Kidney (tissue), 22 donors: ENCODE measurements at places on chromosomes 12 and 14.

DNA sequence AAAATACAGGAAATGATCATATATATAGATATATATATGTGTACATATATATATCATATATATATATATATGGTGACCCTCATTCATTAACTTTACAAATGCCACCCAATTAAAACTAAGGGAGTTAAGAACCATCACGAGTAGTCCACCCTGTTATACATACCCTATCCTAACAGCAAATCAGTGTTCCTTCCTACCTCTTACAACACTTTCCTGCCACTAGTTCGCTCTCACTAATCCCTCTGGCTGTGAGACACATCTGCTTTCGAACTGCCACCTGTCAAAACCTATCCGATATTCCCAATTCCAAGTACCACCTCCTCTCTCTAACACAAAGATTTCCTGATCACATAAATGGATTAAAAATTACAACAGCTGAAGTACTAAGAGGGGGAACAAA, 100.5 kb downstream of the EEA1 start:
- no peak overlapping the region for H3K27ac ChIP-seq
- no peak overlapping the region for H3K4me3 ChIP-seq
- H3K36me3 ChIP-seq: peaks cover 5% of the 10 kb centered on the region
- no peak for DNase-seq

- peaks cover 2% of the 10 kb centered on the region for H3K4me1 ChIP-seq
- DNase-seq: peak; percentile 33
- H3K27ac ChIP-seq: peak overlapping the region; percentile 13
- H3K36me3 ChIP-seq: no peaks in the 10 kb centered on the region
- H3K4me3 ChIP-seq: no peak overlapping the region
Measured at GRCh38 chr12:108722992-108723766, 8.1 kb downstream of the CORO1C start.

GRCh38 chr12:120944645-120945217, 33.6 kb upstream of the HNF1A start:
- H3K4me1 ChIP-seq: no peaks in the 10 kb centered on the region
- H3K27me3 ChIP-seq: no peaks in the 10 kb centered on the region
- no peaks in the 10 kb centered on the region for H3K36me3 ChIP-seq
- H3K4me3 ChIP-seq: no peak overlapping the region
- no peak overlapping the region for H3K27ac ChIP-seq
- DNase-seq: no peak

- no peak overlapping the region for H3K27ac ChIP-seq
- no peaks in the 10 kb centered on the region for H3K36me3 ChIP-seq
- no peak for DNase-seq
- H3K4me1 ChIP-seq: no peaks in the 10 kb centered on the region
Measured at GRCh38 chr12:66612090-66612775, 66.6 kb downstream of the GRIP1 start.

GRCh38 chr12:91144053-91144452, 32.8 kb upstream of the LUM start:
- no peak overlapping the region for H3K4me3 ChIP-seq
- H3K27me3 ChIP-seq: no peaks in the 10 kb centered on the region
- DNase-seq: no peak
- H3K27ac ChIP-seq: no peak overlapping the region
- H3K36me3 ChIP-seq: no peaks in the 10 kb centered on the region
- no peaks in the 10 kb centered on the region for H3K4me1 ChIP-seq

GRCh38 chr12:75480469-75480949, at the start of gene GLIPR1:
TSS of gene GLIPR1 (plus strand) at chr12:75480755. CDS start at chr12:75480881, 126 bp downstream.
- H3K36me3 ChIP-seq: no peaks in the 10 kb centered on the region
- no peaks in the 10 kb centered on the region for H3K4me1 ChIP-seq
- no peaks in the 10 kb centered on the region for H3K27me3 ChIP-seq
- peak within 1 kb of the TSS; percentile 71 for H3K4me3 ChIP-seq
- peak within 1 kb of the TSS; percentile 76 for H3K27ac ChIP-seq

GRCh38 chr12:89907659-89908058, 199.0 kb upstream of the ATP2B1 start:
- no peaks in the 10 kb centered on the region for H3K36me3 ChIP-seq
- peak; percentile 66 for DNase-seq
- H3K4me1 ChIP-seq: no peaks in the 10 kb centered on the region
- no peak overlapping the region for H3K27ac ChIP-seq
- no peak overlapping the region for H3K4me3 ChIP-seq

GRCh38 chr12:92961949-92962348, 32.9 kb upstream of the EEA1 start:
- H3K27me3 ChIP-seq: no peaks in the 10 kb centered on the region
- no peaks in the 10 kb centered on the region for H3K36me3 ChIP-seq
- H3K4me1 ChIP-seq: no peaks in the 10 kb centered on the region
- no peak overlapping the region for H3K4me3 ChIP-seq

- no peak overlapping the region for H3K27ac ChIP-seq
- no peak overlapping the region for H3K4me3 ChIP-seq
- no peaks in the 10 kb centered on the region for H3K27me3 ChIP-seq
- no peaks in the 10 kb centered on the region for H3K4me1 ChIP-seq
Measured at GRCh38 chr14:21231020-21231652, 38.1 kb downstream of the HNRNPC start.

- H3K4me3 ChIP-seq: no peak overlapping the region
- no peaks in the 10 kb centered on the region for H3K4me1 ChIP-seq
- no peak for DNase-seq
- H3K36me3 ChIP-seq: no peaks in the 10 kb centered on the region
- H3K27me3 ChIP-seq: no peaks in the 10 kb centered on the region
- H3K27ac ChIP-seq: no peak overlapping the region
Measured at GRCh38 chr14:70856851-70857495, 47.7 kb upstream of the MAP3K9 start.

DNA sequence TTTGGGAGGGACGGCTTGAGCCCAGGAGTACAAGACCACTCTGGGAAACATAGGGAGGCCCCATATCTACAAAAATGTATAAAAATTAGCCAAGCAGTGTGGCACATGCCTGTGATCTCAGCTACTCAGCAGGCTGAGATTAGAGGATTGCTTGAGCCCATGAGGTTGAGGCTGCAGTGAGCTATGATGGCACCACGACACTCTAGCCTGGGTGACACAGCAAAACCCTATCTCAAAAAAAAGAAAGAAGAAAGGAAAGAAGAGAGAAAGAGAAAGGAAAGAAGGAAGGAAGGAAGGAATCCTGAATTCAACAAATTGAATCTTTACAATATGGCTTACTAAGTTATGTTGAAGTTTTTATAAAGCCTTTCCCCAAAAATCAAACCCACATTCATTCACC, 2.1 kb downstream of the KIF21A start:
- peak overlapping the region; percentile 42 for H3K4me3 ChIP-seq
- no peaks in the 10 kb centered on the region for H3K36me3 ChIP-seq
- H3K27me3 ChIP-seq: no peaks in the 10 kb centered on the region

DNA sequence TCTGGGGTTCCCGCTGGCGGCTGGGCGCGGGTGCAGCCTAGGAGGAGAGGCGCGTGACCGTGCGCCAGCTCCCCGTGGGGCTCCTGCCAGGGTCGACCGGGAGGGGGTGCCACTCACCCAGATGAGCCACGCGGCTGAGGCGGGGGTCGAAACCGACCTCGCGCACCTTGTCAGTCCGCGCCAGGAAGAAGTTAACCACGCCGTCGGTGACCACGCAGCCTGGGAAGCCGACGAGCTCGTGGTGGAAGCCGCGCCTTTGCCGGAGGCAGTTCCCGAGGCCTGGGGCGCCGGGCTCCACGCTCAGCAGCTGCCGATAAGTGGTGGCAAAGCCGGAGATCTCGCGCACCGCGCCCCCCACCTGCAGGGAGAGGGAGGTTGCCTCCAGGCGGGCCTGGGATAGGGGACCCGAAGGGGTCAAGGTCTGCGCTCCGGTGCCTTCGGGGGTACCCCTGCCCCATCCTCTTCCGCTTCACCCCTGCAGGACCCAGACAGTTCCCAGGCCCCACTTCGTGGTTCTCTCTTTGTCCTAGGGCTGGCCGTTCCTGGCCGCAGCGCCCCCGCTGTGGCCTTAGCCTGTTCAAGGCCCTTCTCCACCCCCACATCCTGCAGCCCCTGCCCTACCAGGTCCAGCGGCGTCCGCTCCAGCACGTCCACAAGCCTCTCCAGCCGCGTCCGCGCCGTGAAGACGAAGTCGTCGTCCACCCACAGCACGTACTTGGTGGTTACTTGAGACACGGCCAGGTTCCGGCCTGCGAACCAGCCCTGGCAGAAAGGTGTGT, 5.3 kb downstream of the B4GALNT1 start:
- no peaks in the 10 kb centered on the region for H3K36me3 ChIP-seq
- no peaks in the 10 kb centered on the region for H3K4me1 ChIP-seq
- H3K4me3 ChIP-seq: no peak overlapping the region
- H3K27ac ChIP-seq: no peak overlapping the region
- peaks cover 53% of the 10 kb centered on the region for H3K27me3 ChIP-seq

DNA sequence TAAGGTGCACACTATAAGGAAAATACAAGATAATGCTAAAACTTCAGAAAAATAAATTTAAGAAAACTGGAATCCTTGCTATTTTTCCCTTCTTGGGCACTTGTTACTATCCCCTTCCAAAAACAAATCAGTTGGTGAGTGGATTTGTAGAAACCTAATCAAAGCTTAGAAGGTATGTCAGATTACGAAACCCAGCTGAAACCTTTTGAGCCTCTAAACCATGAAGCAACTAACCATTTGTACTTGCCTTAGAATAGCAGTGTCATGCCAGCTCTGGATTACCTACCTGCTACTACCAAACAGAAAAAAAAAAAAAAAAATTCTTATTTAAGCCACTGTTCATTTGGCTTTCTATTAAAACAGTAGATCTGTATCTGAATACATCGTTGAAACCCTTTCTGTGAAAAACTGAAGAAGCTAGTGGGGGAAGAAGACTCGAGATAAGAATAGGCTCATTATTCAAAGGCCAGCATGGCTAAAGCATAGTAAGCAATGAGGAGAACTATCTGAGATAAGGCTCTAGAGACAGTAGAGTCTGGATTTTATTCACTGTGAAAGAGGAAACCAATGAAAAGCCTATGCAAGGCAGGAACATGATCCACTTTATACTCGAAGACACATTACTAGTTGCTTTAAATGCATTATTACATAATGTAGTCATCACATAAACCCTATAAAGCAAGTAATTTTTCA, 30.2 kb downstream of the OSBPL8 start:
- no peaks in the 10 kb centered on the region for H3K4me1 ChIP-seq
- H3K27me3 ChIP-seq: no peaks in the 10 kb centered on the region
- H3K27ac ChIP-seq: no peak overlapping the region

- H3K4me1 ChIP-seq: no peaks in the 10 kb centered on the region
- H3K27me3 ChIP-seq: no peaks in the 10 kb centered on the region
- no peak overlapping the region for H3K27ac ChIP-seq
- H3K4me3 ChIP-seq: no peak overlapping the region
Measured at GRCh38 chr12:64525461-64526160, 73.7 kb downstream of the TBK1 start.

- H3K4me1 ChIP-seq: no peaks in the 10 kb centered on the region
- H3K27me3 ChIP-seq: no peaks in the 10 kb centered on the region
- H3K4me3 ChIP-seq: no peak overlapping the region
- DNase-seq: no peak
Measured at GRCh38 chr12:4934407-4935035, 24.8 kb downstream of the KCNA1 start.

GRCh38 chr12:131684015-131684725, 26.7 kb upstream of the SFSWAP start:
- H3K4me1 ChIP-seq: no peaks in the 10 kb centered on the region
- H3K36me3 ChIP-seq: no peaks in the 10 kb centered on the region
- H3K27ac ChIP-seq: no peak overlapping the region

DNA sequence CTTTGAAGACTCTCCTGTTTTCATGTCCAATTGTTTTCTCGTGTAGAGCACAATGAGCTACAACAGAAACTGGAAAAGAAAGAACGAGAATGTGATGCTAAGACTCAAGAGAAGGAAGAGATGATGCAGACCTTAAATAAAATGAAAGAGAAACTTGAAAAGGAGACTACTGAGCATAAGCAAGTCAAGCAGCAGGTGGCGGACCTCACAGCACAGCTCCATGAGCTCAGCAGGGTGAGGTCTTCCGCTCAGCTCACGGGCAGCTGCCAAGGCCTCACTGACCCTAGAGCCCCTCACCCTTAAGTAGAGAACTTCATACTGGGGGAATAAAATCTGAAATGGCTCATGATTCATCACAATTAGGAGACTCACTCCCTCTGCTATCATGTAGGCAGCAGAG, 134.7 kb downstream of the GPR135 start:
- no peak overlapping the region for H3K27ac ChIP-seq
- H3K4me1 ChIP-seq: peaks cover 8% of the 10 kb centered on the region
- H3K36me3 ChIP-seq: peaks cover 2% of the 10 kb centered on the region
- H3K27me3 ChIP-seq: no peaks in the 10 kb centered on the region
- H3K4me3 ChIP-seq: no peak overlapping the region

GRCh38 chr12:109153821-109154441, 37.5 kb downstream of the ACACB start:
- no peak for DNase-seq
- no peaks in the 10 kb centered on the region for H3K36me3 ChIP-seq
- peak overlapping the region; percentile 49 for H3K27ac ChIP-seq
- peak overlapping the region; percentile 84 for H3K4me3 ChIP-seq

GRCh38 chr14:60565211-60565610, 56.3 kb downstream of the SIX6 start:
- no peaks in the 10 kb centered on the region for H3K27me3 ChIP-seq
- H3K4me1 ChIP-seq: no peaks in the 10 kb centered on the region
- no peak overlapping the region for H3K27ac ChIP-seq
- no peaks in the 10 kb centered on the region for H3K36me3 ChIP-seq

DNA sequence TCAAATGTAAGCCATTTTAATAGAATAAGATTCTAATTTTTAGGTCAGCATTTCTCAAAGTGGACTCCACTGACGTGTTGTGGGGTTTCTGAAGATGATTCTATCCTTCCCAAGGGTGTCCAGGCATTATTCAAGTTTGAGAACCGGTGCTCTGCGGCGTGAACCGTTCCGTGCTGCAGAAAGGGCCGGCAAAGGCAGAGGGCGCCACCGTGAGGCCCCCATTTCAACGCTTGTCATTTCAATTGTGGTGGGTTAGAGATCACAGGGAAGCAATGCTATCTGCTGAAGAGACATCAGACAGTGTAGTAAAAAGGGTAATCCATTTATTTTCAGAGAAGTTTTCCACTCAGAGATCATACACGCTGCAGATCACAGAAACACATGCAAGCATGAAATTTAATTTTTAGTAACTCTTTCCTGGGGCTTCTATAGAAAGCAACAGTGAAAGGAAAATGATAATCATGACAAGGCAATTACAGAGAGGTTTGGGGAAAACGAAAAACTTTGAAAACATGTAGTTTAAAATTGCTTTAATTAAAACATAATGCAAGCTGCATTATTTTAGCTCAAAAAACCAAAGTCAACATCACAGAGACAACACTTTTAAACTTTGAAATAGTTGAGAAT, 201.7 kb downstream of the EXOC5 start:
- H3K36me3 ChIP-seq: no peaks in the 10 kb centered on the region
- H3K27ac ChIP-seq: no peak overlapping the region
- peak; percentile 57 for DNase-seq
- no peaks in the 10 kb centered on the region for H3K4me1 ChIP-seq
- peaks cover 5% of the 10 kb centered on the region for H3K27me3 ChIP-seq
